Activated CD8-positive, alpha-beta memory T cell treated with anti-CD3 and anti-CD28 coated beads for 48 hours (primary cell): ENCODE measurements at places on chromosomes 7 and 10.

- DNase-seq, result no peak
Measured at GRCh38 chr10:86693721-86694369, 25.5 kb downstream of the LDB3 start.

GRCh38 chr10:49389361-49389933 is 6.4 kb downstream of the DRGX start:
- no peak for DNase-seq

DNA sequence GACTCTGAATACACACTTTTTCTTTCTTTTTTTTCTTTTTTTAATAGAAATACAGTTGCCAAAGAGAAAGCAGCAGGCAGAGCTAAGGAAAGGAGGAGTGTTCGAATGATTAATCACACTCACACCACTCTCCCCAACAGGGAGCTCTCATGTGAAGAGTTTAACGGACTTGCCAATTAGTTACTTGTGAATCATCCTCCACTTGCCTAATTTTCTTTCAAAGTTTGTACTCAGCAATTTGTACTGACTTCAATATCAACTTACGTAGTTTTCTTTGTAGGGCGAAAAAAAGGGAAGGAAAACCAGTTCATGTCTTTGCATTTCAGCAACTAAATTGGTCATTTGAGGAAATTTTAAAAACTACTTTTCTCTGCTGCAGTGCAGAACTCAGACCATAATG is 109.2 kb downstream of the PIP4K2A start:
- DNase-seq, result no peak

DNA sequence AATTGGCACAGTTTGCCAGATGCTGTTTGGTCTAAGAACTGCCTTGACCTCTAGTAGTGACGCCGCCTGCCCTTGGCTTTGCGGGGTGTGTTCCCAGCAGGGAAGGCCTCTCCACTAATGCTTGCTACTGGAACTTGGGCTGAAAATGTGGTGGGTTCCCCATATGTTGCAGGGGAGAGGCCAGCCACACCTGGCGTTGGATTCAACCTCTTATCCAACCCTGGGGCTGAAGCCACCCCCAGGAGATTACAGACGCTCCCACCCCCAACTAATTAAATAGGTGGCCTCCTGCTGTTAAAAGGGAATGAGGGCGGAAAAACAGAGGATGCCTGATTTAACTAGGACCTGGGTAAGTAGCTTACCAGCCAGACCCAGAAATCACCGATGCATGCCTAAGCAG is 19.2 kb upstream of the ATOH7 start:
- DNase-seq, result no peak

DNA sequence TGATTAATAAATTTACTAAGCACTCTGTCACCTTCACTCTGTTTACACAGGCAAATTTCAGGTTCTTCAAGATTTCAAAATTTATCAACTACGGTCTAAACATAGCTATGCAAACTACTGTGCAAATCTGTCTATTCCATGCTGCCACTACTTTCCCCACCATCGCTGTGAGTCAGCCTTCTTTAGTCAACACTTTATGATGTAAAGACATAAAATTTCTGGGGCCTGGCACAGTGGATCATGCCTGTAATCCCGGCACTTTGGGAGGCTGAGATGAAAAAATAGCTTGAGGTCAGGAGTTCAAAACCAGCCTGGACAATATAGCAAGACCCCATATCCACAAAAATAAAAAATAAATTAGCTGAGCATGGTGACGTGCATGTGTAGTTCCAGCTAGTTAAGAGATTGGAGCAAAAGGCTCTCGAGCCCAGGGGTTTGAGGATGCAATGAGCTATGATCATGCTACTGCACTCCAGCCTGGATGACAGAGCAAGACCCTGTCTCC is 42.6 kb downstream of the CNOT4 start:
- no peak for DNase-seq

- no peak for DNase-seq
Measured at GRCh38 chr10:124741922-124742412, 2.2 kb downstream of the FAM53B start.

GRCh38 chr7:7765422-7765821 is 47.0 kb upstream of the RPA3 start:
- DNase-seq, result no peak

DNA sequence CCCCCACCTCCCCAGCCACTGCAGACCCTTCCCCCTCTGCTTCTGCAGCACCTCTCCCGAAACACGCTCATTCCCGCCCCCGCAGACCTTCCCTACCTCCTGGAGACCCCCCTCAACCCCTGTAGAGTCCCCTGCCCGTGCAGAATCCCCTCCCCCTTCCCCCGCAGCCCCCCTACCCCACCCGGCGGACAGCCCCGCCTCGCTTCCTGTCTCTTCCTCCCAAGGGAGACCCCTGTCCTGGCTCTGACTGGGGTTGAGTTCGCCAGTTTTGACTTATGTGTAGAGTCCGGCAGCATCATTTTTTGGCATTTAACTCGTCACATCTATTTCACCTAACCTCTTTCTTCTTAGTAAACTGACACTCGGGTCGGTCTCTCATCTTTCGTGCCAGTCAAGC is 54.0 kb downstream of the ALOX5 start:
- DNase-seq, result no peak

GRCh38 chr10:131513445-131513844 is 201.9 kb upstream of the TCERG1L start:
- no peak for DNase-seq

DNA sequence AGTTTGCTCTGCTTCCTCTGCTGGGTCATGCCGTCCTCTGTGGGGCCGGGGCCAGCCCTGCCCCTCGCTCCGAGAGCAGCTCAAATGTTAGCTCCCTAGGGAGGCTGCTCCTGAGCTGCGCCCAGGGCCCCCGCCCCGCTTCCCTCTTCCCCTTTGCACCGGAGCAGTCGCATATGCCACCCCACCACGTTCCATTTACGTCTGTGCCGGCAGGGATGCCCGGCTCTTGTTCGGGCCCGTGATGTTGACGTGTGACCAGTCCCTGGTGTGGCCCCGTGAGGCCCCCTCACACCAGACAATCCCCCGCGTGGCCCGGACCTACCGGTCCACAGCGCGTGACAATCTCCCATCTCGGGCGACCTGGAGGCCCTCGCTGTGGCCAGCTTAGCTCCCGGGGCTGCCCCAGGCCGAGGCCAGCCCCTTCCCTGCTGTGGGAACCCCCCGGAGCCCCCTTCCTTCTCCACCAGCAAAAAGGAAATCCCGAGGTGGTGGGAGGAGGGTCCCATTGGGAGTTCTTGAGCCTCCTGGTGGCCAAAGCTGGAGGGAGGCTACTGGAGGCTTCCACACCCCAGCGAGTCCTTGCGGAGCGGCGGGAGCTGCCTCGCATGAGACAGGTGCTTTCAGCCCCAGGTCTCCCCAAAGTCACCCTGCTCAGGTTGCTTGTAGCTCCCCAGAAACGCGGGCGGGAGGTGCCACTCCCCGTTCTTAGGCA is 15.2 kb downstream of the FAM20C start:
- DNase-seq, result no peak

DNA sequence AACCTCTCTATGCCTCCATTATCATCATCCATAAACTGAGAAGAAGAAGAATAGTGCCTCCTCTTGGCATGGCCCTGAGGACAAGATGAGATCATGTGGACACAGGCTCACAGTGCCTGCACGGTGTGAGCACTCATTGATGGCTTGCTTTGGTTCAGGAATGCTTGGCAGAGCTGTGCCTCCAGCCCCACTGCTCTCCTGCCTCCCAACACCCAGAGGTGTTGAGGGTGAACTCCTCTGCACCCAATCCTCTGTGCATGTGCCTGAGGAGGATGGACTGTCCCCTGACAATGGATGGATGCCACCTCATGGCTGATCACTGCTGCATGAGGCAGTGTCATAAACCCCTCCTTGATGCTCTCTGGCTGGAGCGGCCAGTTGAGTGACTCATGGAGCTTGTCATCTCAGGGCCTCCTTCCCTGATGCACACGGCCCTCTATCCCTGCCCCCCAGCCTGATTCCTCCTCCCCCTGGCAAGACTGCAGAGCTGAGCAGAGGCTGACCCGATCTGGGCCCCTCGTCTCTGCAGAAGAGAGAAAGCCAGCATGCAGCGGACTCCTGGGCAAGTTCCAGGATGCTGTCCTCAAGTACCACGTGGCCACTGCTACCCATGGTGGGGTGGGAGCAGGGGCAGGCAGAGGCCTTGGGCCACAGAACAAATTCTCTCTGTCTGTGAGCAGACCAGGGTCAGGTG is 136.3 kb downstream of the KCNMA1 start:
- DNase-seq, result no peak
